ENCODE measurements at places on chromosomes 3 and 15.
A peak's percentile ranks its signal among the peaks of the same experiment; 100 is the strongest.

- no peak for DNase-seq
These were observed 265.2 kb upstream of the UBE2E1 start for GRCh38 chr3:23540600-23540999.

DNA sequence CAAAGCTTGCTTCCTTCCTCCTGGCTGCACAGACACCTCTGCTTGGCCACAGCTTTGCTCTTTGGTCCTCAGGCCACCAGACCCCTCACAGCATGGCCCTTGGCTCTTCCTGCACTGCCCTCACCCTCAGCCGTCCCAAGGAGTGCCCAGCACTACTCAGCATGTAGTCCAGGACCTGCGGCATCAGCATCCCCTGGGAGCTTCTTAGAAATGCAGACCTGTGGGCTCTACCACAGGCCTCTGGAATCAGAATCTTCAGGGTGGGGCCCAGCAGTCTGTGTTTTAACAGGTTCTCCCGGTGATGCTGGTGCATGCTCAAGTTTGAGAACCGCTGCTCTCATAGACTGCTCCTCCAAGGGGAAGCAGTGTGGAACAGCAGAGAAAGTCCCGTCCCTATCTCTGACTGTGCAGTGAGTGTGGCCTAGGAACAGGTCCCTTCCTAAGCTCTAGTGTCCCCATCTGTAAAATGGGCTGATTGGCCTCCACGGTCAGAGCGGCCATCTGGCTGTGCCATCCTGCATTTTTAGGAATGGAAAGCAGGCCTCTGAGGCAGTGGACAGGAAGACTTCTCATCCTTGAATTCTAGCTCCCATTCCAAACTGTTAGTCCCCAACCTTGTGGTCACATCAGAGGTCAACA lies 36.6 kb downstream of the GOLGA6A start:
- no peak for DNase-seq

DNA sequence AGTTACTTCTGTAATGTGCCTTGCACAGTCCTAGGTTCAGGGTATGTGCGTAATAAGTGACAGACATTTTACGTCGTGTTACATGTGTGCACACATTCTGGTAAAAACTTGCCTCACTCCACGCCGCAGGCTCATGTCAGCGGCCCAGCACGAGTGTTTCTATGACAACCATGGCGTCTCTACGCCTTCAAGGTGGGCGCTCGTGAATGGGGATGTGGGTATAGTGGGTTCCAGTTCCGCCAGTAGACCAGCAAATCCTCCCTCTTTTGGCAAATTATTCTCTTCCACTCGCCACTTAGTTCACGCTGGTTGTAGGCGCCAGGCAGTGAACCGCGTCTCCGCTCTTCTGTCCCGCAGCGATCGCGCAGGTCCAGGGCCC lies 40.3 kb downstream of the CHST14 start:
- DNase-seq = no peak

- peak; percentile 20 for DNase-seq
These were observed 7.4 kb downstream of the HMCES start for GRCh38 chr3:129286081-129286480.

DNA sequence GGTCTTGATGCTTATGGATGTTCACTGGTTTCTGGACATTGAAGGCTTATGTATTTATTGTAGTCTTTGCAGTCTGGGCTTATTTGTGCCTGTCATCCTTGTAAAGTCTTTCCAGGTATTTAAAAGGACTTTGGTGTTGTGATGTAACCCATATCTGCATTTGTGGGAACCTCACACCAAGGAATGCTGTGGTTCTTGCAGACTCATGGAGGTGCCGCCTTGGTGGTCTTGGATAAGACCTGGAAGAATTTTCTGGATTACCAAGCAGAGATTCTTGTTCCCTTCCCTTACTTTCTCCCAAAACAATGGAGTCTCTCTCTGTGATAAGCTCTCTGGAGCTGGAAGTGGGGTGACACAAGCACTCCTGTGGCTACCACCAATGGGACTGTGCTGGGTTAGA lies 363.5 kb upstream of the NECTIN3 start:
- DNase-seq = no peak

DNA sequence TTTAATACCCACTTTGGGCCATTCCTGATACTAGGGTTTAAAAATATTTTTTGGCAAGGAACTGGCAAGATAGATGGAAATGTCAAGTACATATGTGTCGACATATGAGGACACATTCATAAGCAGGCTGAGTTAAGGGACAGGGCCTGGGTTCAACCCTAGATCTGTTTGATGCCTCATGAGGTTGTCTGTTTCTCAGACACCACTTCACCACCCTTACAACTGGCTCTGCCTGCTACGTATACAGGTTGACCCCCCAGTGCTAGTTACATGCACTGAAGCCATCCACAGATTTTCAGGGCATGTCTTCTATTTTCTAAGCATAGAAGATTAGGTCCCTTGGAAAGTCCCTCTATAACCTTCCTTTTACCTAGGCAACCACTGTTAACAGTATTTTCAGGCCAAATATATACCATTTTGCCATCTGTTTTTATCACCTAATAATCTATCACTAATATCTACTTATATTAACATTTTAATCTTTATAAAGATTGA lies 296.7 kb downstream of the PLCL2 start:
- DNase-seq = no peak

DNA sequence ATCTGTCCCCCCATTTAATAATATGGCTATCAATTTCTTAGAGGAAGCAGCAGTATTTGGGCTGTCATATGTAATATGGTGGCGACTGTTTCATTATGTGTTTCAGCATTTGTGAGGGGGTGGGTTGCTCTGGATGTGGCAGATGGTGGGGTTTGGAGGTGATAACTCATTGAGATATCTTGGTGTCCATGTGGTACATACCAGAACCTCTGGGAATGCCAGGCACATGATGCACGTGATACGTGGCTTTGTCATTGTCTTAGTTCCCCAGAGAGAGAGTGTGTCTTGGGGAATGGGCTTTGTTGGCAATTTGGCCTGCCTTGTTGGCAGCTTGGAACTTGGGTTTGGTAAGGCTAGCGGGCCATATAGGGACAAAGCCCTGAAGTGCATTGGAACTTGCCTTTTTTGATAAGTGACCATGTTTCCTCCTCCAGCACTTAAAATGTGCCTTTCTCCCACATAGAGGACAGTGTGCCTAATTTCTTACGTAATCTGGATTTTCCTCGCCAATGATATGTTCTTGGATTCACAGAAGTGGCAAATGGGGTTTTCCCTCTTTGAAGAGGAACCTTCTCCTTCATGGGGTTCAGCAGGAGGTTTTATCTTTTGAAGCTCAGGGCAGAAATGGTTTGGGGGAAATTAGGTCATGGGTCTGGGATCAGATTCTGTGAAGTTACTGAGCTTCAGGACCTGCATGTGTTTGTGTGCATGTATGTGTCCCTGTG lies 79.5 kb downstream of the DNASE1L3 start:
- DNase-seq = no peak

DNA sequence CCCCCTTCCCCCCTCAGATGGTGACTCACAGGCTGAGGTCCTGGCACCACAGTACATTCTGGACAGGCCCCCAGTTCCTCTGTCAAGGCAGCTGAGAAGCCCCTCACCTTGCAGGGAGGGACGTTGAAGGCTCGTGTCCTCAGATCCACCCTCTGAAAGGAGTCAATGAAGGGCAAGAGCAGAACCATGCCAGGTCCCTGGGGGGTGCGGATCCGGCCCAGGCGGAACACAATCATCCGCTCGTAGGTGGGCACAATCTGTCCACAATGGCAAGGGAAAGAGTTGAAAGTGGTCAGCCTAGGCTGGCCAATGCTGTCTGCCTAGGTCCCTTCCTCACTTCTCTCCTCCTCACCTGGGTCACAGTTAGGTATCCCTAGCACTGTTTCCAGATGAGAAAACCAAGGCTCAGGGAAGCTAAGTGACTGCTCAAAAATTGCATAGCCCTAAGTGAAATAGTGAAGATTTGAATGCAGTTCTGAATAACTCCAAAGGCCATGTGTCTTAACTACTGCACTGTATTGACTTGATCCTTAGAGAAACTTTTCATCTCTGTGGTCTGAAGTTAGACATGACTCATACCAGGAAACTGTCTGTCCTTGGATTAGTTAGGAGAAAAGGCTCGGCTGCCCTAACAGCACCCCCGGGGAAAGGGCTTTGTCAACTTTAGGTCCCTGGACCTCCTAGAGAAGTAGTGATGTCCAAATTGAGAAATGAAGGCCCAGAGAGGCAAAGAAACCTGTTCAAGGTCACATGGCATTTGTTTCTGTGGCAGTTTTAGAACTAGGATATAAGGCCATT lies 2.9 kb downstream of the STOML1 start:
- peak; percentile 84 for DNase-seq

- DNase-seq = no peak
These were observed 14.6 kb upstream of the CPOX start for GRCh38 chr3:98608029-98608428.

GRCh38 chr3:125129512-125129997 lies 73.8 kb upstream of the HEG1 start:
- DNase-seq = peak; percentile 99

- no peak for DNase-seq
These were observed 49.0 kb downstream of the CASR start for GRCh38 chr3:122232485-122232884.

DNA sequence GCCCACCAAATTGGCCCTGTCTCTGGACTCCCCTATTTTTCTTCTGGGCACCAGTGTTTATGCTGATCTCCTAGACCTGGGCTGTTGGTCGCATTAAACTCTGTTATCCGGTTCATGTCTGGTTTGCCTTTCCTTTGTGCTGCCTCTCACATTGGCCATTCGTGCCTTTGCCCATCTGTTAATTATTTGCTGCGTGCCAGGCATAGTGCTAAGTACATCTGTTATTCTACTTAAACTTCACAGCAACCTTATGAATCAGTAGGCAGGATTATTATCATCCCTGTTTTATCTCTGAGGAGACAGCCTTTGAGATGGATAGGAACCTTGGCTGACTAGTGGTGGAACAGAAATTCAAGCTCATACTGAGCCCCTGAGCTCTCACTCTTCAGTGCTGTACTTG lies 76.0 kb downstream of the THSD4 start:
- peak; percentile 53 for DNase-seq

DNA sequence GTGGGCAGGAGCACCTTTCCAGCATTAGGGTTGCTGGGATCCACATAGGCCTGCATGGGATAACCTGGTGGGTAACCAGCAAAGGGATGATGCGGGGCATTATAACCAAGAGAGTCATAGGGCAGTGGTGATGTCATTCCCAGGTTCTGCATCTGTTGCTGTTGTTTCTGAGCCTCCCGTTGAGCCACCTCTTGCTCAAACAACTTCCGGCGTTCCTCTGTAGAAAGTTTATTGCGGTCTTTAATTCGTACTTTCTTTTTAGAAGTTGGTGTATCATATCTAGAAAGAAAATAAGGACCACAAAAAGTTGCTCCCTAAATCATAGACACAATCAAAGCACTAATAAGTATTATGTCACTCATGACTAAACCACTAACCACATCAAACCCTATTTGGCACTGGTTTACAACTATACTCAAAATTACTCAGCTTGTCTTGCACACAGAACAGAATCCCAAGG lies 77.8 kb downstream of the NBEAL2 start:
- no peak for DNase-seq

- DNase-seq = no peak
These were observed 78.2 kb downstream of the GALK2 start for GRCh38 chr15:49248291-49248690.

DNA sequence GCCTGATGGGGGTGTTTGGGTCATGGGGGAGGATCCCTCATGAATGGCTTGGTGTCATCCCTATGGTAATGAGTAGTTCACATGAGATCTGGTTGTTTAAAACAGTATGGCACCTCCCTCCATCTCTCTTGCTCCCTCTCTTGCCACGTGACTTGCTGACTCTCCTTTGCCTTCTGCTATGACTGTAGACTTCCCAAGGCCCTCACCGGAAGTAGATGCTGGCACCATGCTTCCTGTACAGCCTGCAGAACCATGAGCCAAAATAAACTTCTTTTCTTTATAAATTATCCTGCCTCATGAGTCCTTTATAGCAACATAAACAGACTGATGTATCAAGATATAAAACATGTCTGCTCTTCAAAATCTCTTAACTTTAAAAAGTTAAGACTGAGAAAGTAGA lies 96.1 kb downstream of the TFDP2 start:
- no peak for DNase-seq

DNA sequence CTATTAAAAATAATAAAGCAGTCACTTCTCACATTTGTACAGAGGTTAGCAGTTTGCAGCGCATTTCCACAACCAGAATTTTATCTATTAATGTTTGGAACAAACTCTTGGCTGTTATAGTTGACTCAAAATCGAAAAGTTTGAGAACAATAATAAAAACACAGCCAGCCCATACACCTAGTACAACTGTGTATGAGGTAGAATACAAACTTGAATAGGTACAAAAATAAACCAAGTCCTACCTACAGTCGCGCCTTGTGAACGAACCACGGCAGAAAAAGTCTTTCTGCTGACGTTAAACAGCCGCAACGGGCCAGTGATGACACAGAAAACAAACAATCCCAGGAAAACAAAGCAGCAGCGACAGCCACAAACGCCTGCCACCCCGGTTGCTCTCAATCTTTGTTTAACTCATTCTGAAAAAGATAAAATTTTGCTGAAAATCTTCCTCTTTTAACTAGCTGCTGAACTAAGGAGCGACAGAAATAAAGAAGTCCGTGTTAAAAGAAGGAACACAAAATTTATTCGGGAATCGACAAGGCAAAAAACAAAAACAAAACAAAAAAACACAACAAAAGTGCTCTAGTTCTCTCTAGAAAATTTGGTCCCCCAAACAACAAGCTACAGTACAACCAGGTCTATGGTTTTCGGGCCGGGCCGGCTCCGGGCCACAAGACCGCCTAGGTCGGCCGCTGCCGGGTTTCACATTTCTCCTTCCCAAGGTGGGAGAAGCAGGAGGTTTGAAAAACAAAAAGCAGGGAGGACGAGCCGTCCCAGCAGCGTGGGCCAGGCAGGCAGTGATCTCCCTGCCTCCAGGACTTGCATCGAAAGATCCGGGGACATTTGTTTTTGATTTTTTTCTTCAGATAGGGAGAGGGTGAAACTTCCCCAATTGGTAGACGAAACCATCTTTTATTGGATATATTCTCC lies 2.9 kb downstream of the FOXL2 start:
- DNase-seq = no peak

DNA sequence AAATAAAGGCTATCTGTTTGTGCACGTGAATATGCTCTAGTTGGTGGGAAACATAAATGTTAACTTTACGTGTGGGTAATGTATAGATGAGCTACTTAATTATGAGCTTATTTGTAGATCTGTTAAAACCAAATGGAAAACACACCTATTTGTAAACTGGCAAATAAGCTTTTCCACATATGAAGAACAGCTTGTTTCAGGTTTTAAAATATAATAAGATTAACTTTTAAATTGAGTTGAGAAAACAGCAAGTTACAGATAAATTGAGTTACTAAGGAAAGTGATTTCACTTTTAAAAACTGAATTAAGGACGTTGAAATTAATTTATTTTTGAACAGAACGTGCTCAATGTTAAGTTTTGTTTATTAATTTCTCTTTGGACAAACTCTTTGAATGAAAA lies 140.5 kb downstream of the GRM7 start:
- DNase-seq = no peak

- DNase-seq = peak; percentile 81
These were observed 217.4 kb upstream of the WNT5A start for GRCh38 chr3:55704521-55704920.

DNA sequence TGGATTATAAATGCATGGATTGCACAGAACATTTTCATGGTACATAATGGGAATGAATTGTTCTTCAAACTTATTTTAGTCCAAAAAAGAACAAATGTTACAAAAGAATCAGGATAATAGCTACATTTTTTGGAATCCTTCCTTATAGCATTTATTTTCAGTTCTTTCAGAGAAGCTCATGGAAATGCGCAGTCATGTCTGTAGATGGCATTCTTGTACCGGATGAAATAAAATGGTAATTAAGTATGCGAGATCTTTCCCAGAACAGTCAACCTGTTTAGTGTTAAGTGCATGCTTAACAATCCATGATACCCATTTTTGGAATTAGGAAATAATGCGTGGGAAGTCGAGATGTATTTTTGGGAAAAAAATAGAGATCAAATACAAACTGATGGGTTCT lies 38.2 kb upstream of the GOLGA8B start:
- DNase-seq = peak; percentile 42

Measured in fibroblast of skin of scalp (primary cell).